ENCODE measurements at places on chromosomes 3 and 15.

- DNase-seq, result no peak
These were observed 181.3 kb downstream of the LSAMP start for GRCh38 chr3:116263842-116264545.

DNA sequence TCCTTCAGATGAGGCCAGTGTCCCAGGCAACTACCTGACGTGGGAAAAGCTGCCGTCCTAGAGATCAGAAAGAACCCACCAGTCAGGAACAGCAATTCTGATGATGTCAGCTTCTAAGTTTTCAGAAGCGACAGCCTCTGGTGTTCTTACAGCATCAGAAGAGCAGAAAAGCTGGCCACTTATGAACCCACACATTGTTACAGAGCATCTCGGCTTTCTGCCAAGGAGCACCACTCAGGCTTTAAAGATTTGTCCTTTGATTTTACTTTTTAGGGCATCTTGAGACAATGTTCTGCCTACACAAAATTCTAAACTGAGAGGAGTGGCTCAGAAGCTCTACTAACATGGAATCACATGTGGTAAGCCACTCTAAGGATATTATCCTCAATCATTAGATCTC lies 49.7 kb upstream of the BOC start:
- DNase-seq, result no peak

- DNase-seq, result no peak
These were observed 13.2 kb upstream of the ADPGK start for GRCh38 chr15:72796515-72797337.

- no peak for DNase-seq
These were observed 66.6 kb downstream of the SYNPR start for GRCh38 chr3:63344661-63345060.

- DNase-seq, result no peak
These were observed 1062.2 kb upstream of the EPHA6 start for GRCh38 chr3:95752199-95752598.

GRCh38 chr3:188097791-188098190 lies 56.2 kb upstream of the LPP start:
- no peak for DNase-seq

DNA sequence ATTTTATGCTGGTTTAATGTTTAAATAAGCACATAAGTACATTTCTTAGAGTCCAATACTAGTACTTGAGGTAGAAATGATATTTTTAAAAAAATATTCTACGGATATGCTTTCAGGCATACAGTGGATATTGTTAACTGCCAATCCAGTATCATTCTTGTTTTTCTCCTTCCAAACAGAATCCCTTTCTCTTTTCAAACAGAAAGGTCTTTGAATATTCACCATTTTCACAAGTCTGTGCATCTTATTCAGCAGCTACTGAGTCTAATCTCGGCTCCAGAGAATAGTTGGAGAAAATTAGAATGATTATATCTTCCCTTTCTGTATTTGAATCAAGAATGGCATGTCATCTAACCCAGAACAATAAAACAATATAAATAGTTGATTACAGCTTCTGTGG lies 174.5 kb downstream of the GOLGA6L6 start:
- DNase-seq, result no peak

DNA sequence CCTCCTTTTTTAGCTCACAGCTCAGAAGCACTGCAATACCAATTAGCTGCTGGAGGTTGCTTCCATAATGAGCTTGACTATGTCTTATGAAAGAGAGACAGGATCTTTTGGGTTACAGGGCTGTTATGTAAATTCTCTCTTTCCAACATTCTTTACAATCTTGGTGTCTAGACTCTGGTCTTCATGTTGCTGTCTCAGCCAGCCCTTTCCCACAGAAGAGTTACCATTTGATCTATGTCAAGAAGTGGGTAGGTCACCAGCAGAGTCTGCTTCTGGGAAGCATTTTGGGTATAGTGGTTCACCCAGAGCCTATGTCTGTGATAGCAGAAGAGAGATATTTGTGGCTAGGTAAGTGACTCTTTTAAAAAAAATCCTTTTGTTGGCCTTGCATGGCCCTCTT lies 234.5 kb downstream of the SATB1 start:
- DNase-seq, result no peak

DNA sequence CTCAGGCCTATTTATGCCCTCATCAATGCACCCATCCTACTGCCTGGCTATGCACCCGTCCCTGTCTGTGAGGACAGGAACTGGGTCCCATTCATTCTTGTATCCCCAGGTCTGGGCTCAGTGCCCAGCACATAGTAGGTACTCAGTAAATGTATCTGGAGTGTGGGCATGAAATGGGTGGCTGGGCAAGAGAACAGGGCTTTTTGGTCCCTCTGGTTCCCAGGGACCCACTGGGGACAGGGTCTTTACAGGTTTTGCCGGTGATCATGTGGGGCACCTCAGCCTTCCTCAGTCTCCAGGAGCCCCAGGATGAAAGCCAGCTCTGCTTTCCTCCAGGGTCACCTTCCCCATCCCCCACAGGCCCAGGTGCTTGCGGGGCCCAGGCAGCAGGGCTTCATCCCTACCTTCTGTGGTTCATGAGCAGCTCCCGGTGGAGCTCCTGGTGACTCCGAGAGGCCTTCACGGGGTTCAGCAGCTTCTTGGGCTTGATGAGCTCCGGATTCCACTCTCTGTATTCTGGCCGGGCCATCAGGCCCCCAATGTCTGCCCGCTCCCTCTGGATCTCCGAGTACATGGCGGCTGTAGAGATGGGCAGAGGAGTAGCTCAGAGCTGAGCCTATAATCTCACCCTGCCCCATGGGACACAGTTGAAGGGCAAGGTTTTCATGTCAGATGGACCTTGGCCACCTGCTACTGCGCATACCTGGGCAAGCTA lies 7.7 kb downstream of the FAM107A start:
- peak; percentile 35 for DNase-seq

DNA sequence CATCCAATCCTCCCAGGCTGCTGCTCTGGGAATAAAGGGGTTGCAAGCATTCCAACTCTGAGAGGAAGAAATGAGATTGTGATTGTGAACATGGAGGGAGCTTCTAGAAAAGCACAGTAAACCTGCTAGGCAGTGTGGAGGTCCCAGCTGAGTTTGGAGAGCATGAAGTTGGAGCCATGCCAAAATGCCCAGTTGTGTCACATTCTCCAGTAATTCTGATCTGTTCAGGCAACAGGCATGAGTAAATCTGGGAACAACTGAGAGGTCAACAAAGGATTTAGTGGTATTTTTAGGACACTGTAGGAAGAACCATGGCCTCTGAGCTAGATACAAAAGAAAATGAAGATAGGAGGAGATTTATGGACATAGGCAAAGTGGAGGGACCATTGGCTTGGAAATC lies 74.7 kb downstream of the CYP19A1 start:
- DNase-seq, result no peak

GRCh38 chr3:20160230-20160629 lies 25.8 kb downstream of the SGO1 start:
- no peak for DNase-seq

DNA sequence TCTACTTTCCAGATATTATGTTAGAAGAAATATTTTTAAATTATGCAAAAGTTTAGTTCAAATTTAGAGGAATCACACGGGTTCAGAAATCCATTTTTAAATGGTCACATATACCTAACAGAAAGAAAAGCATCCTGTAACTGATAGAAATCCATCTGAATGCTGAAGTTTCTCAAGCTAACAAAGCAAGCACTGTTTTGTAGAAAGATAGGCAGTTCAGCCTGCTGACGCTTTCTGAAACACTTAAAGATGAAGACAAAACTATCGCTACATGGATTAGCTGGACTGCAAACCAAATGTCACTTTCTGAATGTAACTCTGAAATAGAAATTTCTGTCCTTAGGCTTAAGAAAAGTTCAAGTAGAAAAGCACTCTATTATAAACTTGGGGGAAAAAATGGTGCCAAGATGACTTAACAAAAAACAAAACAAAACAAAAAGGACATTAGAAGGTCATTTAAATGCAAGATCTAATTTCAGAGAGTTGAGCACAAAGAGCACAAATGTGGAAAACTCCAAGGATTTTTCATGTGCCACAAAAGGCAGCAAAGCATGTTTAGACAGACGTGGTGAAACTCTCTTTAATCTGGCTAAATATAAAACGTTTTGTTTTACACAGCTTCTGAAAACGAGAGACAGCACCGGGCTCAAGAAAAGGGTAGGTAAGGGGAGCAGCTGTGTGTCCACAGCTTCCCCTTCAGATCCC lies 1.2 kb downstream of the PLOD2 start:
- no peak for DNase-seq

- DNase-seq, result no peak
These were observed 13.9 kb upstream of the APH1B start for GRCh38 chr15:63263519-63263918.

All from ureter (tissue), 1 donor.